PC-3 (cell line): ENCODE measurements at places on chromosomes 3 and 15.

- H3K4me3 ChIP-seq, result no peak overlapping the region
- DNase-seq, result no peak
- H3K36me3 ChIP-seq, result no peaks in the 10 kb centered on the region
- H3K4me1 ChIP-seq, result no peaks in the 10 kb centered on the region
Observed at GRCh38 chr3:116048991-116049390, 396.3 kb downstream of the LSAMP start.

- H3K27me3 ChIP-seq, result no peaks in the 10 kb centered on the region
- DNase-seq, result peak; percentile 56
- peak overlapping the region; percentile 78 for H3K27ac ChIP-seq
- peaks cover 50% of the 10 kb centered on the region for H3K4me1 ChIP-seq
- H3K36me3 ChIP-seq, result no peaks in the 10 kb centered on the region
Observed at GRCh38 chr3:45054196-45054857, 28.2 kb downstream of the CLEC3B start.

DNA sequence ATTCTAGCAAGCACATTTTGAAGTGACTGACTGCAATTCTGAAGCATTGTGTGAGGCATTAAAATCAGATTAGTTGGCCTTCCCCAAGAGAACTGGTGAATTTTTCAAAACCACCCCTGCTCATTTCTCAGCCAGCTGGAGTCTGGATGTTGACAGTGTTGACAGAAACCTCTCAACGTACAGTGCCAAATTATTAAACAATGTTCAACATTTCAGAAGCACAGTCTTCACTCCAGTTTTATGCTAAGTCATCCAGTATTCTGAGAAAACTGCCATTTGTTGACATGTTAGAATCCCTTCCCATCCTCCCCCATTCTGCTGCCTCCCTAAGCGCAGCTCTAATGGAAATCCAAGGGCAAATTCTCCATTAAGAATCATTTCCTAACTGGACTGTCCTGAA, 369.3 kb upstream of the TRIM42 start:
- no peaks in the 10 kb centered on the region for H3K27me3 ChIP-seq
- no peaks in the 10 kb centered on the region for H3K36me3 ChIP-seq
- no peak overlapping the region for H3K27ac ChIP-seq
- no peak for DNase-seq
- no peaks in the 10 kb centered on the region for H3K4me1 ChIP-seq

DNA sequence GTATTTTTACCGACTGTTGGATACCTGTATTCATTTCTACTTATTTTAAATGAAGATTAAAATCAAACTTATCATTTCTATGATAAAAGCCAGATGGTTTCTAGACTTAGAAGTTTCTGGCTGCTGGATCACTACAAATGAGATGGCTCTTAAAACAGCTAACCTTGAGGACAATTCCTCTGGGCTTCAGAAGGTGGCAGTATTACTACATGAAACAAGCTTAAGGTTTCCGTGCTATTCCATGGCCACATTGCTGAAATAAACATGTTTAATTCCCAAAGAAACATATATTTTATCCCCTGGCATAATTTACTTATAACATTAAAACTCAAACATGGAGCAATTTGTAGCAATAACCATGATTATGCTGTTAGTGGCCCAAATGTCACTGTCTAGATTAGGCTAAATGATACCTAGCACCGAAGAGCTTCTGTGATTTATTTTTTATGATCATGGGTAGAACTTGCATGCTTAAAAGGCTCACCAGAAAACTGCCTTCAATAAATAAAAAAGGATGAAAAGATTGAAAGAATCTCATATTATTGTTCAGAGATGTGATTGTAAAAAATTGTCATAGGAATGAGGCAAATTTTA, 204.0 kb upstream of the NANOGP8 start:
- H3K4me3 ChIP-seq, result no peak overlapping the region
- DNase-seq, result peak; percentile 74
- H3K36me3 ChIP-seq, result no peaks in the 10 kb centered on the region

DNA sequence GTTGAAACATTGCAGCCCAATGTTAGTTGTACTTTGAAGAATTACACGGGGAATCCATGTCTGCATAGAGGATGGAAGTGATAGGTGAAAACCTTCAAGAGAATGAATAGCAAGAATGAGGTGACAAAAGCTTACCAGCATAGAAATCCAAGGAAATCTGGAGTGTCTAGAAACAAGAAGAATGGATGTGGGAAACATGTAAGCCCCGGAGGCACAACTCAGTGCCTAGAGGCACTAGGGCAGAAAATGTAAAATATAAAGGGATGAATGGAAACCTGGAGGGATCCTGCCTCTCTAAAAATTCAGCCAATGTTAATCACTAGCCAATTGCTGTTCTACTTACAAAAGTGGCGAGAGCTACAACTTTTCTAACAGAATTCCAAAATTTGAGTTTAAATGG, 619.0 kb downstream of the TBL1XR1 start:
- DNase-seq, result no peak
- no peaks in the 10 kb centered on the region for H3K36me3 ChIP-seq
- peaks cover 25% of the 10 kb centered on the region for H3K4me1 ChIP-seq
- no peaks in the 10 kb centered on the region for H3K27me3 ChIP-seq
- no peak overlapping the region for H3K27ac ChIP-seq
- H3K4me3 ChIP-seq, result no peak overlapping the region

DNA sequence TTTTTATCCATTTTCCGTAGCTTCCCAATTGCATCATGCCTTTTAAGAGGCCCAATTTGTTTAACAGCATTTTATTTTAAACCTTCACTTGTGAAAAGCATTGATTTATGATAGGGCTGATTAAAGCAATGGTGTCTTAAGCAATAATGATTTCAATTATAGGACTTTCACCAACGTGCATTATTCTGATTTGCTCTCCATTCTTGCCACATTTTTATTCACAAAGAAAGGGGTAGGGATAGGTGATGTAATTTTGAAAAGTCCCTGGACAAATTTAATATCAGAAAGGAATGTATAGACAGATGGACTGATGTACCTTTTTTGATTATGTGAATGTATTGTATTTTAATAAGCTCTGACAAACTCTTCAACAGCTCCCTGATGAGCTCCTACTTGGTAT, 37.9 kb upstream of the NR2F2 start:
- DNase-seq, result no peak
- no peak overlapping the region for H3K27ac ChIP-seq
- H3K4me3 ChIP-seq, result no peak overlapping the region
- no peaks in the 10 kb centered on the region for H3K27me3 ChIP-seq
- peaks cover 20% of the 10 kb centered on the region for H3K4me1 ChIP-seq

DNA sequence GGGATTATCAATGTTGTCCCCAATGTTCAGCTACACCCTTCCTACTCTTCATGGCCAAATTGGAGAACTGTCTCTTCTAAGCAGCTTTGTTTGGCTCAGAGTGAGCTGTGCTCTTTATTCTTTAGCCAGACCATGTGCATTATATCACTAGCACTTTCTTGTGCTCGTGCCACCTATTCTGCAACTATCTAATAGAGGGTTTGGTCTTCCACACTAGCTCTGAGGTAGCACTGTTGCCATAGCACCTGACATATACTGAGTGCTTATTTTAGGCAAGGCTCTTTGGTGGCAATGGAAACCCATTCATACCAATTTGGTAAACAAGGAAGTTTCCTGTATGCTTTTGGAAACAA, 394.3 kb upstream of the C2CD4B start:
- H3K4me3 ChIP-seq, result no peak overlapping the region
- no peaks in the 10 kb centered on the region for H3K27me3 ChIP-seq
- H3K36me3 ChIP-seq, result no peaks in the 10 kb centered on the region
- DNase-seq, result no peak

- H3K27ac ChIP-seq, result no peak overlapping the region
- no peak overlapping the region for H3K4me3 ChIP-seq
- no peaks in the 10 kb centered on the region for H3K27me3 ChIP-seq
- H3K4me1 ChIP-seq, result no peaks in the 10 kb centered on the region
- peaks cover 28% of the 10 kb centered on the region for H3K36me3 ChIP-seq
- no peak for DNase-seq
Observed at GRCh38 chr3:123111640-123112039, 44.8 kb downstream of the PDIA5 start.

DNA sequence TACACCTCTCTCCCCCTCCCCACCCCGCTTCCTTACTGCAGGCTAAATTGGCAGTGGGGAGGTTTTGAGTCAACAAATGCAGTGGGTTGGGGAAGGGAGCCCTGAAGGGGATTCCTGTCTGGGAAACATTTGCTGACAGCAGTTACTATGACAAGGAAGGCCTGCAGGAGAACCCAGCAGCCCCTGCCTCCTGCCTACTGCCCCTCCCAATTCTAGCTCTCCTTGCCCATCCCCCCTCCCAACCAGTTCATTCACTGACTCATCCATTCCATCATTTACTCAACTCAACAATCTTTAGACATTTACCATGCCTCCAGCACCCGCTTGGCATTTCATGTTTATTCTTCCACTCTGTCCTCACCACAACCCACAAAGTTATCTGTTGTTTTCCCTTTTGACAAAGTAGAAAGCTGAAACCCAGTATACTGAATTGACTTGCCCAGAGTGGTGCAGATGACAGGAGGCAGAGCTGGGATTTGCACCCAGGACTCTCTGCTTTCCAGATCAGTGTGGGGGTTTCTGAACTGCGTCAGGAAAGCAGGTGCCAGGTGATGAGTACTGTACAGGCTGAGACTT, 75.0 kb downstream of the MAGEF1 start:
- no peaks in the 10 kb centered on the region for H3K27me3 ChIP-seq
- H3K4me3 ChIP-seq, result no peak overlapping the region
- H3K4me1 ChIP-seq, result peaks cover 33% of the 10 kb centered on the region
- peak; percentile 89 for DNase-seq
- peak overlapping the region; percentile 22 for H3K27ac ChIP-seq

DNA sequence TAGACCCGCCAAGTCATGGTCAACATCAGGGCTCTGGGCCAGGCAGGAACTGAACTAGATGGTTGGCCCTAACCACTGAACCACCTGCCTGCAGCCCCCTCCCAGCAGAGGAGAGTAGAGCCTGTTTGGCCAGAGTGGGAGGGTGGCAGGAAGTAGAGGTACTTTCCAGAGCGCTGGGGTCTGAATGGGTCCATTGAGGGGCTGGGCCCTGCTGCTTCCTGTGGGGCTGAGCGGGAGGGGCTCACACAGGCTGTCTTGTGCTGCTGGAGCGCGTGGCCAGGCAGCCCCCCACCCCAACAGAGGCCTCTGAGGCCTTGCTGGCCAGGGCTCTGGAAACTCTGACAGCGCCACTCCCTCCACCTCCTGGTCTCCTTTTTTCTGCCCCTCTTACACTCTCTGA, 17.4 kb downstream of the CSPG4 start:
- no peak overlapping the region for H3K27ac ChIP-seq
- H3K4me1 ChIP-seq, result peaks cover 18% of the 10 kb centered on the region
- no peak for DNase-seq
- H3K27me3 ChIP-seq, result no peaks in the 10 kb centered on the region
- no peak overlapping the region for H3K4me3 ChIP-seq

DNA sequence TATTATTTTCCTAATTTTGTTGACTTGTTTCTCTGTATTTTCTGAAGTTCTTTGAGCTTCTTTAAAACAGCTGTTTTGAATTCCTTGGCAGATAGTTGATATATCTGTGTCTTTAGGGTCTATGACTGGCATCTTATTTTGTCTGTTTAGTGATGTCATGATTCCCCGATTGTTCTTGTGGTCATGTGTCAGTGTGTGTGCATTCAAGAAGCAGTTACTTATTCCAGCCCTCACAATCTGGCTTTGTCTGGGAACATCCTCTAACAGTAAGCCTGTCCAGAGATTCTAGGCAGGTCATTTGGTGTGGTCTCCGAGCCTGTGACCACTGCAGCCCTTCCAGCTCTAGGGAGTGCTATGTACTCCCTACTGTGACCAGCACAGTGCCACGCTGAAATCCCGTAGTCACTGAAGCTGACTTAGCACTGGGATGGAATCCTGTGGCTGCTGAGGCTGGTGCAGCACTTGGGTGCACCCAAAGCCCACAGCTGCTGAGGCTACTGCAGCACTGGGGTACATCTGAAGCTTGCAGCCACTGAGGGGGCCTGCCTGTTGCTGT, 6.7 kb downstream of the LNP1 start:
- peaks cover 26% of the 10 kb centered on the region for H3K36me3 ChIP-seq
- H3K27me3 ChIP-seq, result no peaks in the 10 kb centered on the region
- H3K4me3 ChIP-seq, result no peak overlapping the region
- no peak overlapping the region for H3K27ac ChIP-seq

DNA sequence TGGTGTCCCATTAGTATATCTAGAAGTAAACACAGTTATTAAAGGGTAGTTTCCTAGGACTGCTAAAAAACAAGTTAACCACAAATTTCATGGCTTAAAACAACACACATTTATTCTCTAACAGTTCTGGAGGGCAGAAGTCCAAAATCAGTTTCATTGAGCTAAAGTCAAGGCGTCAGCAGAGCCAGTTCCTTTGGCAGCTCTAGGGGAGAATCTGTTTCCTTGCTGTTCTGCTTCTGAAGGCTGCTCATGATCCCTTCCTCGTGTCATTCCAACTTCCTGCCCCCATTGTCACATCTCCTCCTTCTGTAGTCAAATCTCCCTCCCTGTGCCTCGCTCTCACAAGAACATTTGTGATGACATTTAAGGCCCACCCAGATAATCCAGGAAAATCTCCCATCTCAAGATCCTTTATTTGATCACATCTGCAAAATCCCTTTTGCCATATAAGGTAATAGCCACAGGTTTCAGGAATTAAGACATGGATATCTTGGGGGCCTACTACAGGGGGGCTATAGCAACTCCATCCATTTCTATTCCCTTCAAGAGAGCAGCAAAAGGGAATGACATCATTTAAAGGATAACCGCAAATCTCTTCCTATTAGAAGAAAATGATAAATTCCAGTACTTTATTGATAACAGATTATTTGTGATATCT, 50.1 kb downstream of the GPR176 start:
- no peaks in the 10 kb centered on the region for H3K27me3 ChIP-seq
- no peak for DNase-seq
- no peak overlapping the region for H3K27ac ChIP-seq
- no peaks in the 10 kb centered on the region for H3K36me3 ChIP-seq
- H3K4me1 ChIP-seq, result no peaks in the 10 kb centered on the region

GRCh38 chr3:177595530-177596188, 398.4 kb upstream of the TBL1XR1 start:
- H3K4me1 ChIP-seq, result peaks cover 66% of the 10 kb centered on the region
- H3K36me3 ChIP-seq, result no peaks in the 10 kb centered on the region
- no peak overlapping the region for H3K4me3 ChIP-seq
- H3K27ac ChIP-seq, result peak overlapping the region; percentile 15; the same call in 1 of the 2 replicates
- DNase-seq, result no peak
